ENCODE measurements at places on chromosomes 12 and 14.

DNA sequence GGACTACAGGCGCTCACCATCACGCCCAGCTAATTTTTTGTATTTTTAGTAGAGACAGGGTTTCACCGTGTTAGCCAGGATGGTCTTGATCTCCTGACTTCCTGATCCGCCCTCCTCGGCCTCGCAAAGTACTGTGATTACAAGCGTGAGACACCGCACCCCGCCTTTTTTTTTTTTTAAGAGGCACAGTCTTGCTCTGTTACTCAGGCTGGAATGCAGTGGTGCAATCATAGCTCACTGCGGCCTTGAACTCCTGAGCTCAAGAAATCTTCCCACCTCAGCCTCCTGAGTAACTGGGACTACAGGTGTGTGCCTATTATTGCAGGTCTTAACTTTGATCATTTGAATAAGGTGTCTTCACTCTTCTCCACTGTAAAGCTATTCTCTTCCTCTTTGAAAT lies 5.3 kb upstream of the GLTP start:
- no peak for DNase-seq

DNA sequence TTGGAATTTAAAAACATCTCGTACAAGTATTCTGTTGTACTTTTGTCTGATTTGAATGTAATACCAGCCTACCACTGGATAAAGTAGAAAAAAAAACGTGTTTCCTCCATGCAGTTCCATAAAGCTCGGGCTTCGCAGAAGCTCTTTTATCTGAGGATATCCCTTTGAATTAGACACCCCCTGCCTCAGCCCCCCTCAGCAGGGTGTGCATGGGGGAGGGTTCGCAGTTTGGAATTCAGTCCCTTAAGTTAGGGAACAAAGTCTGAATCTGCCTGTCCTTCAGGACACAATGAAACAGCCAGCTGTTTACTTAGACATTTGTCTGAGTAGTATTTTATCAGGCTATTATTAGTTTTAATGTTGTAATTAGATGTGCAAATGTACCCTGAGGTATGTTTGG lies 234.0 kb upstream of the CAND1 start:
- no peak for DNase-seq

DNA sequence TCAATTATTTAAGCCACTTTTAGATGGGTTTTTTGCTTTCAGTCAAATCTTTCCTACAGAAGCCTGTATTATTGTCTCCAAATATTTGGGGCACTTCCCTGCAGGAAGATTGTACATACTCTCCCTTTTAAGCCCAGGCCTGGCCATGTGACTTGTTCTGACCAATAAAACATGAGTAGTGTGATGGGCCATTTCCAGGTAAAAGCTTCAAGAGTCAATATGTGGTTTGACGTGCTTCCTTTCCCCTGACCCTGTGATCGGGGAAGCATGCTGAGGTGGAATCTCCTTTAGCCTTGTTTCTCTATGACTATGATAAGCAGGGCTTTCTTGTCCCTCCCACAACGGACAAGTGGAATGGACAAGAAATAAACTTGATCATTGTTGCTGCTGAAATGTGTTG lies 14.2 kb upstream of the NIN start:
- no peak for DNase-seq

GRCh38 chr12:47481041-47481440 lies 224.8 kb downstream of the RPAP3 start:
- no peak for DNase-seq

GRCh38 chr12:92396647-92397252 lies 251.1 kb upstream of the BTG1 start:
- no peak for DNase-seq

DNA sequence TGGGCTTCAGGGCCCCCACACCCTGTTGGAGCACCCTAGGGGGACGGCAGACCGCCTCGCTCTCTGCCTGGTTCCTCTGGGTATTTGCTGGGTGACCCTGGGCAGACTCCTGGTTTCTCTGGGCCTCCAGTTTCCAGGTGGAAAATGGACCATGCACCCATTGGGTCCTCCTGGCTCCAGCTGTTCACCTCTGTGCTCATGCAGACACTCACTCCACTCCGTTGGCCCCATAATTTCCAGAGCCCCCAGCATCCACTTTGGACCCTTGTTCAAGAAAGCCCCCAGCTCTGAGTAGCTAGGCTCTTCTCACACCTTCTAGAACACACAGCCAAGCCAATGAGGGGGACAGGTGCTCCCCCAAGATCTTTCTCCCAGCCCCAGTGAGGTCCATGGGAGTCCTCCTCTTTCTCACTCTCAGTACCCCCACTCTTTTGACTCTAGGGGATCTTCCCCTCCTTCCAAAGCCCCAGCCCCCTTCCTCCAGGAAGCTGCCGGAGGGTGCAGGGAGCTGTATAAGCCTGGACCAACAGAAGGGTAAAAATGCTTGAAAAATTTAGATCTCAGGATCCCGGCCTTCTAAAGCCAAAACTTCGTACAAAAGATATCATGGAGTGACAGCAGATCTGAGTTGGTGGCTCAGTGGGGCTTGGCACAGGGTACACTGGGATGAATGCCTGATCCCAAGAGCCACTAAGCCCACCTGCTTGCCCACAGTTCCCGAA lies 174.8 kb upstream of the RTL1 start:
- no peak for DNase-seq

GRCh38 chr14:100654025-100654813 lies 67.0 kb upstream of the BEGAIN start:
- DNase-seq = no peak

GRCh38 chr12:110002676-110003515 lies 3.7 kb downstream of the ANKRD13A start:
- no peak for DNase-seq

DNA sequence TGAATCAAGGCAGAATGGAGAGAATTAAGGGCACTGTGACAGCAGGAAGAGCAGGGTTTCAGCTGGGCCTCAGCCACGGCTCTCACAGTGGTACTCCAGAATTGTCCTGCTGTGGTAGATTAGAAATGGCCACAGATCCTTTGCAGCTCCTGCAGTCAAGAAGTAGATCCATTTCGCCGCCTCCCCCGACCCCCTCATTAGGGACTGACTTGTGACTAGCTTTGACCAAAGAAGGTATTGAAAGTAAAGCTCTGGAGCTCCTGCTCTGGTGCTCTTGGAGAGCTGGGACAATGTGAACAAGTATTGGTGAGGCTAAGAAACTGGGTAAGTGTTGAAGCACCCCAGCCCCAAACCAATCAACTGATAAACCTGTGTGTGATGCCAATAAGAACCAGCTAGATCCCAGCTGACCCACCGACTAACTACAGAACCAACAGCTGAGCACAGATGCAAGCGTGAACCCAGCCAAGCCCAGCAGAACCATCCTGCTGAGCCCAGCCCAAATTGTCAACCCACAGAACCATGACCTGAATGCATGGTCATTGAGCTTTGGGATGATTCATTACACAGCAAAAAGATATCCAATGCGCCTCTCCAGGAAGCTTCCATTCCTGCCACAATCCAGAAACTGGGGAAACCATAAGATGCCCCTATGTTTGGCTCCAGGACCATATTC lies 50.7 kb downstream of the JAG2 start:
- no peak for DNase-seq

- DNase-seq = no peak
Observed at GRCh38 chr12:8554451-8555195, 13.9 kb upstream of the CLEC4E start.

- no peak for DNase-seq
Observed at GRCh38 chr14:91414475-91414833, 3.2 kb downstream of the CCDC88C start.

DNA sequence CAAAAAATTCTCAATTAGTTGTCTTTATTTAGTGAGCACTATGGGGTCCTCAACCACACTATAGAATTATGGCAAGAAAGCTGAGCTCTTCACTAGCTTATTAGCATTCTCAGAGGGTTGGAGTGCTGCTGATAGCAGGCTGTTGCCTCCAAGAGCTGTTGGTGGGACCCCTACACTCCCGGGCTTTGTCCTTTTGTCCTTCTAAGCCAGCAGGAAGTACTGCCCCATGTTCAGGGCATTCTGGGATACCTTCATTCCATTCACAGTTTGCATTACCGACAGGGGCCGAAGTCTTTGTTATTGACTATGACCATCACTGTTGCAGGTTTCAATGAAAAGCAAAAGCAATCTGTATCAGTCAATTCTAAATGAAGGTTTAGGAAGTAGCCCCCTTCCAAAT lies 89.5 kb upstream of the OTX2 start:
- DNase-seq = no peak

DNA sequence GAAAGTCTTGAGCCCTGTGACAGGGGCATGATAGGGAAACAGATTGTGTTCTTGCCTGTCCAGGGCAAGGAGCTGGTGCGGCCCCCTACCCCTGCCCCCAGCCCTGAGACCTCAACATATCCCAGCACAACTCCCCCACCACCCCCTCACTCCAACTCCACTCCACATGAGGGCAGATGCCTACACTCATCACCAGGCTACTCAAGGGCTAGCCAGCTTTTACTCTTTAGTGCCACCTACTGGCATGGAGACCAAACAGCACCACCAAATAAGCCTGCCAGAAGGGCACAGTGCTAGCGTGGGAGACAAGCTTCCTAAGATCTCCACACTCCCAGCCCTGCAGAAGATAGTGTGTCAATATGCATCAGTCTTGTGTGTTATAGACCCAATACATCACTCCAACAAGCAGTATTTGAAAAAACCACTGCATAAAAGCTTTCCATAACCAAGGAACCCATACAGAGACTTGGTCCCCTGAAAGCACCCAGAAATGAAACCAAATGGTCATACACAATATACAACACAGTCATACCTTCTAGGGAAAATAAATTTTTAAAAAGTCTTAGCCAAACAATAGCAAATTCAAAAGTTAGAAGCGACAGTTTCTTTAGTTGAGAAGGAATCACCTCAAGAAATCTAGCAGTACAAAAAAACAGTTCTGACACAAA lies 154.4 kb downstream of the KCNK10 start:
- DNase-seq = peak; percentile 49

DNA sequence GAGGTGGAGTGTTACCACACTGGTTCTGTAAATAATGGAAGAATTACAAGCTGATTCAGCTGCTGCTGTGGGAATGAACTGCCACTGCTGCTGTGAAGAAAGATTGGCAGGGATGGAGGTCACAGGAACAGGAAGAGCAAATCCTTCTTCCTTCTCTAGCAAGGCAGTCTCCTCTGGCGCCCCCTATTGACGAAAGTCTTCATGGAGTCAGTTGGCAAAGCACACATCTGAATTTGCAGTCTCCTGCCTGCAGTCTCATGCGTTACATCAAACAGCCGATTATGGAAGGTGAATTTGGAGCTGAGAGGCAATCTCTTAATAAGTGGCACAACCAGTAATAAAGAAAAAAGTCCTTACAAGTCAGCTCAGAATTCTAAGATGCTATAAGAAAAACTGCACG lies 106.0 kb upstream of the TMTC1 start:
- no peak for DNase-seq

- DNase-seq = no peak
Observed at GRCh38 chr12:96882862-96883261, 24.2 kb upstream of the NEDD1 start.

DNA sequence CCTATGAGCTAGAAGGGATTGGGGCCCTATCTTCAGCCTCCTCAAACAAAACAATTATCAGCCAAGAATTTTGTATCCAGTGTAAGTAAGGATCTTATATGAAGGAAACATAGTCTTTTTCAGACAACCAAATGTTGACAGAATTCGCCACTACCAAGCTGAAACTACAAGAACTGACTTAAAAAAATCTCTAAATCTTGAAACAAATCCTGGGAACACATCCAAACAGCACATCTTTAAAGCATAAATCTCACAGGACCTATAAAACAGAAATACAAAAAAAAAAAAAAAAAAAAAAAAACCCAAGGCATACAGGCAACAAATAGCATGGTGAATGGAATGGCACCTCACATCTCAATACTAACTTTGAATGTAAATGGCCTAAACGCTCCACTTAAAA lies 41.3 kb upstream of the LMNTD1 start:
- DNase-seq = no peak

GRCh38 chr12:104596898-104597843 lies 140.4 kb downstream of the CHST11 start:
- no peak for DNase-seq

DNA sequence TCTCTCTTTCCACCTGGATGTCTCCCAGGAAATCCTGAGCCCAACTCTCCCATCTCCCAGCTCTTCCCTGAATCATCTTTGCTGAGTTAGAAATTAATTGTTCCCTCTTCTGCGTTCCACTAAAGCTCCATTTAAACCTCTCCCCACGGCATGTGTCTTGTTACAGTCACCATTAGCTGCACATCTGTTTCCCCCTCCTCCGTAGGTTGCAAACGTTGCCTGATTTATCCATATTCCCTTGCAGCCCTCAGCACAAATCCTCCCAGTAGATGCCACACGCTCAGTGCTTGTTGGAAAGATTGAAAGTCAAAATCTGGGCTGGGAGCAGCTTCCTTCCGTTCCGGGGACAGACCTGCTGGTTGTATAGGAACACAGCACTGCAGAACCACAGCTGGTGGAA lies 90.4 kb downstream of the SLC24A4 start:
- DNase-seq = no peak

DNA sequence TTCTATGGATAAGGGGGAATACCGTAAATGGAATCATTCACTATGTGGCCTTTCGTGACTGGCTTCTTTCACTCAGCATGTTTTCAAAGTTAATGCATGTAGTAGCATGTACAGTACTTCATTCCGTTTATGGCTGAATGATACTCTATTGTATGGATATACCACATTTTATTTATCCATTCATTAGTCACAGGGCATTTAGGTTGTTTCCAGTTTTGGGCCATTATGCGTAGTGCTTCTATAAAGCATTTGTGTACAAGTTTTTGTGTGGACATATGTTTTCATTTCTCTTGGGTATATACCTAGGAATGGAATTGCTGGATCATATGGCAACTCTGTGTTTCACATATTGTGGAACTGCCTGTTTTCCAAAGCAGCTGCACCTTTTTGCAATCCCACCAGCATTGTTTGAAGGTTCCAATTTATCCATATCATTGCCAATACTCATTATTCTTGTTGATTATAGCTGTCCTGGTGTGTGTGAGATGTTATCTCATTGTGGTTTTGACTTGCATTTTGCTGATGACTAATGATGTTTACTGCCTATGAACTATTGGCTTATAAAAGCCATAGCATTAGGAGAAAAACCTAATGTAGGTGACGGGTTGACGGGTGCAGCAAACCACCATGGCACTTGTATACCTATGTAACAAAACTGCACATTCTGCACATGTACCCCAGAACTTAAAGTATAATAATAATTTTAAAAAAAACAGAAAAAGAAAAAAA lies 45.5 kb downstream of the ATF7IP start:
- peak; percentile 16 for DNase-seq

DNA sequence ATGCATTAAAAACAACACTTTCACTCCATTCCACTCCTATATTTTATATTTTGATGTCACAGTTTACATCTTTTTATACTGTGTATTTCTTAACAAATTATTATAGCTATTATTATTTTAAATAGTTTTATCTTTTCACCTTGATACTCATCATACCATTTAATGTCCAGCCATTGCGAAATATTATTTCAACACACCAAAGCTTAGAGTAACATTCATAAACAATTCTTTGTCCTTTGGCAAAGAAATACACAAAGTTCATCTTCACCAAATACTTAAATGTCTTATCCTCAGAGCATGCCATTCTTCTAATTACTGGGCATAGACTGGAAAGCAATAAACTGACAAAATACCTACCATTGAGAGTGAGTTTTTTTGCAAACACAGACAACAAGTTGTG lies 1963.4 kb upstream of the FLRT2 start:
- DNase-seq = no peak
